ENCODE measurements at places on chromosomes 5 and 9. TPM values are rescaled to one million over a fixed set of nuclear protein-coding genes. Genes with fewer than 3 reads are reported as not detected.

ZNF462 gene
- 43.9 TPM for total RNA-seq

DNA sequence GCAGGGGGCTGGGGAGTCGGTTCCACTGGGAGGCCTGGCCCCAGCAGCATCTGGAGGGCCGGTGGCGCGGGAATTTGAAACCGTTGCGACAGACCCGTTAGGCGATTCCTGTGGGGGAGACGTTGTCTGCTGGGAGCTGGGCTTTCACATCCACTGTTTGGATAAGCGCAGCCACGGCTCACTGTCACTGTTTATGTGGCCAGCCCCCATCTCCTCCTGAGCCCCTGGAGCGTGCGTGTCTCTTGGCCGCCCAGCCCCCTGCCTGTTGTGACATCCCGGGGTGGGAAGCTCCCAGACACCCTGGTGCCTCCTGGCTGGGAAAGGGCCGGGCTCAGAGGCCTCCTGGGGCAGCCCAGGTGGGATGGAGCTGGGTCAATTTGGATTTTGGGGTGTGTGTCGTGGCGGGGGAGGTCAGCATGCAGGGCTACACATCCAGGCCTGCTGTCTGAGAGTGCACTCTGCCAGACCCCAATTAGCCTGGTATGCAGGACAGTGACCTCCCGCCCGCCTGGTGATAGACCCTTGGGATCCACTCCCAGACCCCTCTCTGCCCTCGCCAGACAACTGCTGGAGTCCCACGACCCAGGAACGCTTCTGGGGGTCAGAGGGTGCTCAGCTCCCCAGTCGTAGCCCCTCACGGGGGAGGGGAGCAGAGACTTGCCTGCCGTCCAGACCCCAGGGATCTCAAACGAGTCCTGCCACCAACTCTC, 62.0 kb upstream of the RNU6ATAC start:
- DNase-seq, result no peak

MAMDC2 gene
- 33.5 TPM for total RNA-seq

SH3PXD2B gene
- 25.1 TPM for total RNA-seq

IFNK gene
- total RNA-seq, result not detected

LRRC19 gene
- total RNA-seq, result not detected

DNA sequence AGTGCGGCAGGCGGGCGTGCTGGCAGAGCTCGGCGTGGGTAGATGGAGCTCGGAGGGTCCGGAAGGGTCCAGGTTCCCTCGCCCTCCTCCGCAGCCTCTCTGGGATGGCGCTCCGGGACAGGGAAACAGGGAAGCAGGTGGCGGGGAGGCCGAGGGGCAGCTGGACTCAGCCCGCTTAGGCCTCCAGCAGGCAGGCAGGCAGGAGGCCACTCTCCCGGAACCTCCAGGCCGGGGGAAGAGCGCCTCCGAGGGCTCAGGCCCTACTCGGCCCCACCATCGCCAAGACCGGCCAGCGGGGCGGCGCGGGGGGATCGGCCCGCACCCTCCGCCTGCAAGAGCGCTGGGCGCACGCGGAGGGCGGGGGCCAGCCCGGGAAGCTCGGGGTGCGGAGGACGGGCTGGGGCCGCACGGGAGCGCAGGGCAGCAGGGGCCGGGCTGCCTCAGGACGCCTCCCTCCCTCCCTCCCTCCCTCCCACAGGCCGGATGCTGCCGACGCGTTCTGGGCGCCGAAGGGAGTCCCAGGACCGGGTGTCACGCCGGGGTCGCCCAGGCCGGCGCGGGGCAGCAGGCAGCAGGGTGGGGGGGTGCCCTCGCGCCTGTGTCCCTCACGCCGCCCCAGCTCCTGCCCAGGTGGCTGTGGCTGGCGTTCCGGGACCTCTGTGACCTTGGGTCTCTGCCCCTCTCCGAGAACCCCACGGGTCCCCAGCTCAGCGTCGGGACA, 977 bp downstream of the MGAT4B start:
- peak; percentile 46 for DNase-seq

DNA sequence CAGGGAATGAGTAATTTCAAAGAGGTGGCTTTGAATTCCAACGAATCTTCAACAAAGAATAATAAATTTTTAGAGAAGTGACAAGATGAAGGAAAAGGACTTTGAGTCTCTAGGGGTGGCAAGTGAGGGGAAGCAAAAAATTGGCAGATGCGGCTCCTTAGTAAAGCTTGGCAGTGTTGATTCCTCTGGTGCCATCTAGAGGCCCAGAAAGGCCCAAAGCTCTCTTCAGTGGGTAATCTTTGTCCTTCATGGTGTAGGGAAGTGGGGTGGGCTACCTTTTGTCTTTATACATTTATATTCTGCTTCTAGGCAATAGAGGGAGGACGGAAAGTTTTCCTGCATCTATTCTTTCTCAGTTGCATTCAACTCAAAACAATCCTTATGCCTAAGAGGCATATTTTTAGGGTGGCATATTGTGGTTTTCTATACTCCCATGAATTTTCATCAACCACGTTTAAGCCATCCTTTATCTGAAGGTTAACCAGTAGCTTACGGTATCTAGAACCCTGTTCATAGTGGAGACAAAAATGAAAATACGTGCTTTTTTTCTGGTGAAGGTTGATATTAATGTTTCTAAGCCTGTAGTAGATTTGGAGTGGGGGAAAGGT, 17.5 kb upstream of the ROPN1L start:
- DNase-seq, result no peak

DNA sequence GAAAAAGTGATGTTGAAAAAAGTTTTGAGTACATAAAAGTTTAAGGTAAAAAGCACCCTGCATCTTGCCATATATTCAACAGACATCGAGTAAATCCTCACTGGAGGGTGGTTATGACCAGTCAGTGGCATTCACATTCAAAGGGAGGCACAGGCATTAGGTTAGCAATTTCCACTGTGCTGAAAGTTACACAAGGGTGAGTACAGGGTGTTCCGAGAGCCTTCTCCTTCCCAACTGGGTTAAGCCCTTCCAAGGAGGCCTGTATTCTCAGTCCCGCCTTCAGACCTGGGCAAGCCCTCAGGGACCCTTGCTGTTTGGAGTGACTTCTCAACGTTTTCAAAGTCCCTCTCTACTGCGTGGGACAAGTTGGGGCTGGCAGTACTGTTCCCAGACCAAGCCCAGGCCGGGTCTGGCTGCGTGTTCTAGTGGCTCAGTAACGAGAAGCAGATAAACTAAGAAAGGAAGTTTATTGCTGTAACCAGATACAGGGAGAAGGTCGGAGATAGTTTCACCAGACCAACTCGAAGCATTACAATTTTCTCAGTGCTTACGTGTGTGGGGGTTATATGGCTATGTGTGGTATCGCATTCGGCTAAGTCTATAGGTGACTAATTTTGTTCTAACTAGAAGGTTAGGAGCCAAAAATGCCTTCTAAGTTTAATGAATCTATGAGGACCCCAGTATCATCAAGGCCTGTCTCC, 13.0 kb upstream of the SETX start:
- DNase-seq, result no peak

DNA sequence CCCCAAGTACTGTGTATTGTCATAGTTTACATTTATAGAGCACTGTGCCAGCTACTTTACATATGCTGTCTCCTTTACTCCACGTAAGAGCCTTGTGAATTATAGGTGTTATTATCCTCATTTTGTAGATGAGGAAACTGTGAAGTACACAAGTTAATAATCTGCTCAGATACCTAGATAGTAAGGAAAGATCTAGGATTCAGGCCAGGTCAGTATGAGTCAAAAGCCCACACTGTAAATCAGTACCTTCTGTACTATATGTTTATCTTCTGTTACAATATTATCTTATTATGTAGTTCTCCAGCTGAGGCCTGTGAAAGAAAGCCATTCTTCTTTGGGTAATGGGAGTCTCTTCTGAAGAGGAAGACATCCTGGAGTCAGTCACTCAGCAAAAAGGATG, 72.4 kb upstream of the TLX3 start:
- no peak for DNase-seq

DNA sequence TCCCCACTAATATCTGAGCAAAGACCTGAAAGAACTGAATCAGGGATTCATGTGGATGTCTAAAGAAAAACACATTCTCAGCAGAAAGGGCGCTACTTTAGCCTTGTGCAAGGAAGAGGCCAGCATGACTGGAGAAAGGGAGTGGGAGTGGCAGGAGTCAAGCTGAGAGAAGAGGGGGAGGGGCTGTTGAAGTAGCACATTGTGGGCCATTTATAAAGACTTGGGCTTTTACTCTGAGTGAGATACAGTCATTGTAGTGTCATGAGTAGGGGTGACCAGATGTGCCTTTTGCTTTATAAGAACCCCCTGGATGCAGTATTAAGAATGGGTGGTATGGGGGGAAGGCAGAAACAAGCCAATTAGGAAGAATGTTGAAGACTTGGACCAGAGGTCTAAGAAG, 452.8 kb downstream of the ENC1 start:
- no peak for DNase-seq

- peak; percentile 12 for DNase-seq
These were observed 214.6 kb downstream of the PDZD2 start for GRCh38 chr5:31853398-31854135.

Measured in mammary epithelial cell (primary cell).